ENCODE measurements at places on chromosomes 12 and 14.

GRCh38 chr12:6914246-6914946 lies at the start of gene ENO2:
TSS of gene ENO2 (plus strand) at chr12:6914580. CDS start at chr12:6915833, 1,253 bp downstream.
- DNase-seq = peak; percentile 42

GRCh38 chr14:35349496-35350365 lies 54.8 kb downstream of the NFKBIA start:
- no peak for DNase-seq

DNA sequence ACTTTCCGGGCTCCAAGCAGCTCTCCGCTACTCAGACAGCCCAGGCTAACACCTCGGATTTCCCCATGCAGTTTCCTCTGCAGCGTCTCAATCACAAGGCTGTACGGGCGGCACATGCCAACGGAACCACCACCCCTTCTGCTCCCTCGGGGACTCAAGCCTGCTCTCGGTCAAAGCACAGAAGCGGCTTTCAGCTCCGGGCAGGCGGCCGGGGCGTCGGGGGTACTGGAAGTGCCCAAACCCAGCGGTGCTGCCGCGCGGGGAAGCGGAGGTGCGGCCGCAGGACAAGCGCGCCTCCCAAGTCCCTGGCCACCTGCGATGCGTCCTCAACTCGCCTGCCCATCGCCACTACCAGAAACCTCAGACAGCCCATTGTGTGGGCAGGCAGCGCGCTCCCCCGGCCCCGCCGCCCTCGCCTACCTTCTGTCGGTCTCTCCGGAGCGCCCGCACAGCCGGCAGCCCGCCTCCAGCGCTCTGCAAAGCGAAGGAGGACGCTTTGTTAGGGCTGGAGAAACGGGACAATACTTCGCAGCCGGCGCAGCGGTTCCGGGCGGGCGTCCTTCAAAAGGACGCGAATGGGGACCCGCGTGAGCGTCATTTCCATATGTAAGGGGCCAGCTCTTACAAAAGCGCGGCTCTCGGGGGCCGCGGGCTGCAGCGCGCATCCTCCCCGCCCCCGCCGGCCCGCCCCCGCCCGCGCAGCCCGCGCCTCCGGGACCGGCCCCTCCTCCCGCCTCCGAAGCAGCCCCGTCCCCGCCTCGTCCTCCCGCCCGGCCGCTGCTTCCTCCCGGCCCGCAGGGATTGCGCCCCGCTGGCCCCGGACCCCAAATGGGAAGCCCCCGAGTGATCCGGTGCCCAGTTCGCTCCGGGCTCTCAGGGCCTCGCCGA lies 674 bp downstream of the NIN start:
- DNase-seq = no peak

GRCh38 chr12:116783525-116784237 lies 45.6 kb downstream of the RNFT2 start:
- DNase-seq = no peak

GRCh38 chr14:45222485-45223262 lies 30.3 kb downstream of the MIS18BP1 start:
- DNase-seq = no peak

GRCh38 chr12:116773276-116773731 lies 35.2 kb downstream of the RNFT2 start:
- peak; percentile 59 for DNase-seq

DNA sequence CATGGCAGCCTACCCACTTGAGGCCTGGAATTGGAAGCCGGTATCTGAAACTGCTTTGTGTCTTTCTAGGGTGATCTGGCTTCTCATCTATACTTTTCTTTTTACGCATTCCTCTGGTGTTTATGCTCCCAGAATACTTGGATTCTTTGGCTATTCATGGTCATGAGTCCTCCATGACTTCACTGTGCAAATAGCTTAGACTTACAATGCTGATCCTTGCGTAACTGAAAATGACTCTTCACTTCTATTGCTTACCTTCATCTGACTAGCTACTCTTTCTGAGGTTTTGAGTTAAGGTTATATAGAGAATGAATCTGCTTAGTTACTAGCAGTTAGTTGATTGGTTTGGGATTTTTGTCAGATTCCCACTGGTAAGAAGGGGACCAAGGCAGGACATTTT lies 121.7 kb upstream of the NOVA1 start:
- DNase-seq = no peak

- no peak for DNase-seq
These were observed 31.1 kb upstream of the GPR132 start for GRCh38 chr14:105096206-105096875.

DNA sequence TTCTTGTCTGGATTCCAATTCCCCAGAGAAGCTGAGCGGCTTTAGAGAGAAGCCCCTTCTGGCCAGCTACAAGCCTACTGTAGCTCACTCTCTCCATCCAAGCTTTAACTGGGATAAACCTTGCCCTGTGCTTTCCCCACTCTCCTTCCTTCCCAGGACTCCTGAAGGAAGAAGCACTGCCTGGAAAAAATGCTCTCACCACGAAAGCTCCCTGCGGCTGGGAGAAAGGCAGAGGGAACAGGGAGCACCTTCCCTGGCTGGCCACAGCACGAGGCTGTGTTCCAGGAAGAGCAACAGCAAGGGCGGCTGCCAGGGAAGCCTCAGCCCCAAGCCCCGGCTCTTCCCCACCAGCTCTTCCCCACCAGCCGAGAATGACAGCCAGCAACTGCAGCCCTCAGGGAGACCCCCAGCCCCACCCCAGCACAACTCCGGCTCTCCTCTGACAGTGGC lies 40.8 kb upstream of the PNMA1 start:
- no peak for DNase-seq

DNA sequence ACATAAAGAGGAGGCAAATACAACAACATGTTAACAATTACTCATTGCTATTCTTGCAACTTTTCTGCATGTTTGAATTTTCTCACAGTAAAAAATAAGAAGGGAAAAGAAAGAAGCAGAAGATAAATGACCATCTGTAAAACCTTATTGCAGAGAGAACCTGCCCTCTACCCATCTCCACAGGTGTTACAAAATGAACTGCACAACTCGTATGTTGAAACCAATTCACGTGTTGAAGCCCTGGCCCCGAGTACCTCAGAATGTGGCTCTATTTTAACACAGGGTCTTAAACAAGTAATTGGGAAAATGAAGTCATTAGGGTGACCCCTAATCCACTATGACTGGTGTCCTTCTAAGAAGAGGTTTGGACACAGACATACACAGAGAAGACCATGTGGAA lies 39.5 kb downstream of the FOXN3 start:
- no peak for DNase-seq

DNA sequence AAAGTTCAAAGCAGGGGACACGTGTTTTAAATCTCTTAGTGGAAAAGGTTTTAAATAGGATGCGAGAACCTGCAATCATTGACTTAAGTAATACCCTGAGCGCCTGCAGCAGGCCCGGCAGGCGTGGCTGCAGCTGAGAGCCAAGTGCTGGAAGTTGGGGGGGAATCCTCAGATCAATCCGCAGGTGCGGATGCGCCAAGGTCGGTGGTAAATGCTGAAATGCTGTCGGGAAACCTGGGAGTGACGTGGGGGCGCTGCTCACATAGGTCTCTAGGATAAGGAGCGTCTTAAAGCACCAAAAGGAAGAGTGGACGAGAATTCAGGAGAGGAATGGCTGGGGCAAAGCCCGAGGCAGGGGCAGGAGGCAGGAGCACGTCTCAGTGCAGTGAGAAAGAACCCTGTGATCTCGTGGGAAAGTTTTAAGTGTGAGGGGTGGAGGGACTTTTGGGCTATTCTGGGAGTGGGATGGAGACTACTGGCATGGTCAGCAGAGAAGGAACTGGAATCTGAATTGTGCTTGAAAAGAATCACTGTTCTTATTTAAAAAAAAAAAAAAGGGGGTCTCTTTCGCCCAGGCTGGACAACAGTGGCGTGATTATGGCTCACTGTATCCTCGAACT lies 883 bp upstream of the CDCA4 start:
- no peak for DNase-seq

DNA sequence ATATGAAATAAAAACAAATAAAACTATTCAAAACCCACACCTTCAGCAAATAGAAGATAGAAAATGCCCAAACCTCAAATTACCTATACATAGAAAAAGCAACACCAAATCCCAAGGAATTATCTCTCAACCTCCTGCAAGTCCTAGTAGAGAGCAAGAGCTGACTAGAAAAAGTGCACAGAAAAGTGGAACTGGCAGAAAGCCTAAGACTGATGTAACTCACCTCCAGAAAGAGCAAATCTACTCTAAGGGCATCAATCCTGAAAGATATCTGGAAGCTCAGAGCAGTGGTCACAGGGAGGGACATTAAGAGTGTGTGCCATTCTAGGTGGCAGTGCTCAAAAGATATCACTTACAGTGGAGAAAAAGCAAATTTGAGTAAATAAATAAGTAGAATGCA lies 62.1 kb upstream of the PLEKHG7 start:
- DNase-seq = no peak

- DNase-seq = peak; percentile 44
These were observed 58.1 kb upstream of the PLEKHG3 start for GRCh38 chr14:64646103-64646502.

DNA sequence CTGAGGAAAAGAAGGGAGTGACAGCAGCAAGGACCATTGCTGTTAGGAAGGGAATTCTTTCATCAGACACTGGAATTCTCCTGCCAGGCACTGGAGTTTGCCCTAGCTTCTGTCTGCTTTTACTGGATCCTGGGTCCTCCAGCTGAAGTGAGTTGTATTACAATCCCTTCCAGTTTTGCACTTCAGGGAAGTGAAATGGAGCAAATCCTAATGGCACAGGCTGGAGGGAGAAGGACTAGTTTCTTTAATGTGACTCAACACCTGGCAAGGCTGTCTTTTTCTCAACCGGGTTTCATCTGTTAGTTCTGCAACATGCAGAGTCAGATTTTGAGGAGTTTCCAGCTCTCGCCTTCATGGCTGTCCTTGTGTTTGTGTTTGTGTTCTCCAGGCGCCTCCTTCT lies 45.8 kb downstream of the ETV6 start:
- no peak for DNase-seq

DNA sequence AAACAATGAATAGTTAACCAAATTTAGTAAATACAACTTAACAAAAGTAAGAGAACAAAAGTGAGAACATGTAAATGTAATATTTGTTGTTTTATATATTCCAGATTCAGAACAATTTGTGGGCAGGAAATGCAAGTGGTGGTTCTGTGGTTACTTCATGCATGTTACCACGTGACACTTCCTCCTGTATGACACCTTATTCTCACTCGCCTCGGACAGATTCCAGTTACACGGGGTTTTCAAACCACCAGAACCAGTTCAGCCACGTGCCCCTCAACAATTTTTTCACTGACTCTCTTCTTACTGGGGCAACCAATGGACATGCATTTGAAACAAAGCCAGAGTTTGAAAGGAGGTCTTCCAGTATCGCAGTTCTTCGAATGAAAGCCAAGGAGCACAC lies 21.0 kb downstream of the ALX1 start:
- no peak for DNase-seq

DNA sequence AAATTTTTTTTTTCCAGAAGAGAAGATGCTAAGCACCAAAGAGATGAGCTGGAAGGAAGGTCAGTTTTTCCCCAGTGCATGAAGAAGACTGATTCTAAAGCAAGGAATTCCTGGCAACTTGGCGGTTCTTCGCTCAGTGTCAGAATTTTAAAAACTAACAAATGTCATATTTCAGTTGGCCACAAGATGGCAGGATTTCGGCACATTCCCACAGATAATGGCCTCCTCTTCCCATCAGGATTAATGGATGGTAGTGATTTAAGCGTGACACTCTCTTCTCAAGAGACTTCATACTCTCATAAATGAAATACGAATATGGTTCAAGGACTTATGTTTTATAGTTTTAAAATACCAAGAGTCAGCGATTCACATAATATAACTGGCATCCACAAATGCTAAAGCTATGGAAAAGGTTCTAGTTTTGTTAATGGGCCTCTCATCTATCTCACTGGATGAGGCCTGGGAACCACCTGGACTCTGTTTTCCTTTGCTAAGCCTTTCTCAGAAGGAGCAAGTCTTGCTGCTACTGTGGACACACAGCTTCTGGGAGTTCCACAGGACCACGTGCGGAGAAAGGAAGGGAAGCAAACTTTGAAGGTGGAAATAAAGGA lies 46.1 kb upstream of the PTPRO start:
- DNase-seq = peak; percentile 48

DNA sequence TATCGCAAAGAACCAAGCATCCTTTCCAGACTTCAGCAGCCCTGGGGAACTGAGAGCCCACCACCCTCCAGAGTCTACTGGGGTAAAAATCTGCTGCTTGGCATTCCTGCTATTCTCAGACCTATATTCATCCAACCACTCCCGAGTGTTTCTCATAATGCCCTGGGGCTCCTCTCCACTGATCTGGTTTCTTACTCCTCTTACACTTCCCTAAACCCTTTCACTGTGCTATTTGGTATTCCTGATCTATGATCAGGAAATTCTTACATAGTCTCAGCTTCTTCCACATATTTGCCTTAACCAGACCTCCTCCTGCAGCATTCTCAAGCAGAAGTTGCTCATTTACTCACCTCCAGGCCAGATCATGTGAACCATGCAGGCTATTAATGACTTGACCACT lies 82.4 kb downstream of the SYT10 start:
- no peak for DNase-seq

- peak; percentile 75 for DNase-seq
These were observed 420 bp upstream of the ANKLE2 start for GRCh38 chr12:132761921-132762583.

DNA sequence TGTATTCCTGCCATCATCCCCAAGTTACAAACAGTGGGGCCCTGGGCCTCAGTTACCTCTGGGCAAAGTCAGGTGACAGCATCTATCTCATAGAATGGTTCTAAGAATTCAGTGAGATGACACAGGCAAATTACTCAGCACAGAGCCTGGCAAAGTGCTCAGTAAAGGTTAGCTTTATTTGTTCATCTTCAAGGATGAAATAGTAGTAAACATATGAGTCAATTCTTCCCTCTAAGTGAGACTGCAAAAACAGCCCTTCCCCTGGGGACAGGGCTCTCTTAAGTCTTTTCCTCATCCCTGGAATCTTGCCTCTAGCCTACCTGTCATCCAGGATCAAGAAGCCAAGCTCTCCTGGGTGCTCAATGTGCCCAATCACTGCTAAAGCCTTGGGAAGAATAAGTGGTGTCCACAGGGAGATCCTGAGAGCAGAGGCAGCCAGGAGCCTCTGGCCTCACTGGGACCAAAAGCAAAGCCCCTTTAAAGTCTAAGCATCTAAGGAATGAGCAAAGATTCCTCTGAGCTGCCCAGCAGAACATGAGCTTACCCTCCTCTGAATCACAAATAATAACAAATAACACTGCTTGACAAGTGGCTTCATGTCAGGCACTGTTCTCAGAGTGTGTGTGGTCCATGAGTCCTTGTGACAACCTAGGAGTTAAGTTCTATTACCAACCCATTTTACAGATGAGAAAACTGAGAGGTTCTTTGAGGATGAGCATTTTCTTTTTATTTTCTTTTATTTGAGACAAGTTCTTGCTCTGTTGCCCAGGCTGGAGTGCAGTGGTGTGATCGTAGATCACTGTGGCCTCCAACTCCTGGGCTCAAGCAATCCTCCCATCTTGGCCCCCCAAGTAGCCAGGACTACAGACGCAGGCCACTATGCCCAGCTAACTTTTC lies 12.1 kb downstream of the NUAK1 start:
- peak; percentile 77 for DNase-seq

GRCh38 chr12:79250186-79250585 lies 385.6 kb downstream of the SYT1 start:
- no peak for DNase-seq

GRCh38 chr12:54134850-54135249 lies 53.9 kb downstream of the SMUG1 start:
- no peak for DNase-seq
